ENCODE measurements at places on chromosomes 16 and 17.

GRCh38 chr17:33511670-33512069, 218.6 kb upstream of the ASIC2 start:
- no peak for DNase-seq

- no peak for DNase-seq
These were observed 10.0 kb downstream of the DECR2 start for GRCh38 chr16:411576-412265.

DNA sequence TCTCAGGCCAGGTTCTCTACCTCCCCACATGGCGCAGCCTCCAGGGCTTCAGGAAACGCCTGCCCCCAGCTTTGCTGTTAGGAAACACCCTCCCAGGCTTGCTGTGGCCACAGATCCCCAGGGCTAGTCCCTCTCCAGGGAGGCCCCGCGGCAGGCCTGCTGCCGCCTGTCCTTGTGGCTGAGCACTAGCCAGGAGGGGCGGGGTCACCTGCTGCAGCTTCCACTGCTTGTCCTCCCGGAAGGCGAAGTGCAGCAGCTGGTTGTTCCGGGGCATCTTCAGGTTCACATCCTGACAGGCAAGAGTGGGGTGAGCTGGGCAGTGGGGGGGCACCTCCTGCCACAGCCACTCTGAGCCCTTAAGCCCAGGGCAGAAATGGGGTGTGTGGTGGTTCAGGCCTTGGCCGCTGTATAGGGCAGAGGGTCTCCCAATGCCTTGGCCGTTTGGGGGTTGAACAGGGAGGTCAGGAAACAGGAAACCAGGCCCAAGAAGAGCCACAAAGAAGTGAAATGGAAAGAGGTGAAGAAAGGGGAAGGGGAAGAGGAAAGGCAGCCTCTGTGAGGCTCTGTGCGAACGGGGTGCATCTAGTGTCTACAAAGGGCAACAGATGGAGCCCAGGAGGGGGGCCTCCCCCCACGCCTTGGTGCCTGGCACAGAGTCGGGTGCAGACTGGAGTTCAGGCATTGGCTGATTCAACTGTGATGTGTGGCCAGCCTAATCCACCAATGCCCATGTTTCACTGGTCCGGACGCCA, 2.0 kb downstream of the ROGDI start:
- no peak for DNase-seq

DNA sequence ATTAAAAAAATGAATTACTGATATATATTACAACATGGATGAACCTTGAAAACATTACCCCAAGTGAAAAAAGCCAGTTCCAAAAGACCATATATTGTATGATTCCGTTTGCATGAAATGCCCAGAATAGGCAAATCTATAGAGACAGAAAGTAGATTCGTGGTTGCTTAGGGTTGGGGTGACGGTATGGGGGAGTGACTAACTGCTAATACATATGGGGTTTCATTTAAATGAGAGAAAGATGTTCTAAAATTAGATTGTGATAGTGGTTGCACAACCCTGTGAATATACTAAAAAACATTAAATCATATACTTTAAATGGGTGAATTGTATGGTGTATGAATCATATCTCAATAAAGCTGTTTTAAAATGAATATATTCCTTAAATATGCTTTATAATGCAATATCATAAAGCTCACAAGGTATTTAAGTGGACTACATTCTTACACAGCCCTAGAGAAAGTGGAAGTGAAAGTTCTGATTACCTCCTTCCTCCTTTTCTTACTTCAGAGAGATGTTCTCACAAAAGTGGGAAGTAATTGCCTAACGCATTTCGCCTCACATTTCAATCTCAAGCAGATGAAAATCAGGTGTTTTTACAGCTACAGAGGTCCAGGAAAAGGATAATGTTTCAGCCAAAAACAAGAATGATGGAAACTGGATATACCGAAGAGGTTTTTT, 142.7 kb upstream of the GNAO1 start:
- DNase-seq, result no peak

DNA sequence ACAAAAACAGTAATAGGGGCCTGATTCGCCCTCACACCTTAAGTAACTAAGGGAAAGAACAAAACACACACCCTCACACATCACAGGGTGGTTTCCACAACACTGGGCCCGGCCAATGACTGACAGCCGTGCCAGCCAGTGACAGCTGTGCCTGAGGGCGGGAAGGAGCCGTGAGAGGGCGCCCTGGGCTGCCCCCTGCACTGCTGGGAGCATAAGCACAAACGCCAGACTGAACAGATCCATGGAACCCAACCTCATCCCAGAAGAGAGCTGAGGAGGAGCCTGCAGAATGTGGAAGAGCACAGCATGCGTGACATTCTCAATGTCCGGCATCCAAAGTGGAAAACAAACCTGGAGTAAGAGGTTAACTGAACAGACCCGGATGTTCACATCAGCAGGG, 16.0 kb downstream of the CSNK1D start:
- peak; percentile 44 for DNase-seq

GRCh38 chr17:29172589-29172988, 7.6 kb downstream of the MYO18A start:
- DNase-seq, result no peak

GRCh38 chr16:2329532-2329931, 11.0 kb downstream of the ABCA3 start:
- no peak for DNase-seq

GRCh38 chr16:12433691-12434390, 369.8 kb downstream of the CPPED1 start:
- DNase-seq, result no peak

GRCh38 chr16:4160658-4161430, 44.6 kb upstream of the ADCY9 start:
- DNase-seq, result no peak

DNA sequence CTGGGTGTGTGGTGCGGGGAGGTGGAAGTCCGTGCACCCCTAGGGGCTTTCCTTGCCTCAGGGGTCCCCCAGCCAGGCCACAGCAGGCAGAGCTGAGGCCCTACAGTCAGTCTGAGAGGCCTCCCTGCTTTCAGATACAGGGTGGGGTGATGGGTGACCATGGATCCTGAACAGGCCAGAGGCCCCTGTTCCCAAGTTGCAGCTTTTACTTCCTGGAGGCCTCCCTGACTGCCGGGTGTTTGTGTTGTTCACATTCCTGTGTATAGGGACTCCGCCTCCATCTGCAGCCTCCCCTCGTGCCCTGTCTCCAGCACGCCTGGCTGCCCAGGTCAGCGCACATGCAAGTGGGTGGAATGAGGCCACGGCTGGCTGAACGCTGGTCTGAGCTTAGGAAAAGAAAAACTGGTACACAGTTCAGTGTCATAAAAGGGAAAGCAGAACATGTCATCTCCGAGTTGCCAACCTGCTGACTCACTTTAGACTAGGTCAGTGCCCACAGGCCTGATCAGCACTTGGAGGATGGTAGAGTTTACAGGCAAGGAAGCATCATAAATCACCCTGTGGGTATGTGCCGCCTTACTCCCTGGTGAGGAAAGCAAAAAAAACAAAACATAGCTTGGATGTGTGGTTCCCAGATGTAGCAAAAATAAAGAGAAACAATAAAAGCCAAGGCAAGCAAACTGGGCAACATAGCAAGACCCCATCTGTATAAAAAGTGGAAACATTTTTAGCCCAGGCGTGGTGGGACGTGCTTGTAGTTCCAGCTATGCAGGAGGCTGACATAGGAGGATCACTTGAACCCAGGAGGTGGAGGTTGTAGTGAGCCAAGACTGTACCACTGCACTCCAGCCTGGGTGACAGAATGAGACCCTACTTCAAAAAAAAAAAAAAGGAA, 6.2 kb upstream of the SLC7A6 start:
- no peak for DNase-seq

DNA sequence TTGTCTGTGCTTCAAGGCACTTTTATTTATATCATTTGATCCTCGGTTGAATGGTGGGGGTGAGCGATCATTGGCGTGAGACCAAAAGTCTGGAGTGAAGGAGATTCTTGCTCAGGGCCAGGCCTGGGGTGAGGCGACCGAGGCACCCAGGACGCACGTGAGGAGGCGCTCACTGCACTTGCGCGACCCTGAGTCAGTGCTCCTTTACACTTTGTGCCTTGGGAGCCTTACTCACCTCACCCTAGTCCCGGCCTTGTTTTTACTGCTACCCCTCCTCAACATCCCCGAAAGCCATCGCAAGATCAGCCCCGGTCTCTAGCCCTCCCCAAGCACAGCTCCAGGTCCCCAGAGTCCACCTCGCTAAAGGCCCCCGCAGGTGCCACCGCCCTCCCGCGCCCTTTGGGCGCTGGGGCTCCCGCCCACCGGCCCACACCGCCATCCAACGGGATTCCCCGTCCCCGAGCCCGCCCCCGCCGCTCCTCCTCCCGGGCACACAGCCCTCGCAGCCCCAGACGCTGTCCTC, 496 bp downstream of the EZH1 start:
- DNase-seq, result peak; percentile 25

- DNase-seq, result no peak
These were observed 4.1 kb upstream of the TNFRSF13B start for GRCh38 chr17:16975744-16976625.

DNA sequence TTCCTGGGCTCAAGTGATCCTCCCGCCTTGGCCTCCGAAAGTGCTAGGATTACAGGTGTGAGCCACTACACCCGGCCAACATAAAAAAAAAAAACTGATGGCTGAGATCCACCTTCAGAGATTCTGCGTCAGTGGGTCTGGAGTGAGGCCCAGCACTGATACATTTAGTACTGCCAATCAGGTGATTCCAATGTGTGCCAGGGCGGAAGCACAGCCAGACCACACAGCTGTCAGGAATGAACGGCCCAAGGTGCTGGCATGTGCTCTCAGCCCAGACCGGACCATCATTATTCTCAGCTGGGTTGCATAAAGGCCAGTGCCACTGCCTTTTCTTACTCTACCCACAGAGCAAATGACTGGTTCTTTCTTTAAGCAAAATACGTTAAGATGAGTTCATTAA, 1.2 kb upstream of the BCO1 start:
- no peak for DNase-seq

- DNase-seq, result no peak
These were observed 61.6 kb downstream of the GNA13 start for GRCh38 chr17:64994781-64995538.

DNA sequence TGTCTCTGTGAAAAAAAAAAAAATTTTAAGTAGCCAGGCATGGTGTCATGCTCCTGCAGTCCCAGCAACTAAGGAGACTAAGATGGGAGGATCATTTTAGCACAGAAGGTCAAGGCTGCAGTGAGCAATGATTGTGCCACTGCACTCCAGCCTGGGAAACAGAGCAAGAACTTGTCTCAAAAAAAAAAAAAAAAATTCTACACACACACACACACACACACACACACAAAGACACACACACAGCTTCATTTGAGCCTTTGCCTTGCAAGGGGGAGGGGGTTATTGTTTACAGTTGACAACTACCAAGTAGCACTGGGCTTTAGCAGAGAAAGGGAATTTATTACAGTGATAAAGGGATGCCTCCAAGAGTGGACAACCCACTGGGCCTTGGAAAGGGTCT, 4.9 kb upstream of the POLR3E start:
- no peak for DNase-seq

- DNase-seq, result no peak
These were observed 10.9 kb upstream of the ITGA2B start for GRCh38 chr17:44400226-44400847.

GRCh38 chr17:41893384-41893783, 25.4 kb downstream of the ACLY start:
- no peak for DNase-seq

DNA sequence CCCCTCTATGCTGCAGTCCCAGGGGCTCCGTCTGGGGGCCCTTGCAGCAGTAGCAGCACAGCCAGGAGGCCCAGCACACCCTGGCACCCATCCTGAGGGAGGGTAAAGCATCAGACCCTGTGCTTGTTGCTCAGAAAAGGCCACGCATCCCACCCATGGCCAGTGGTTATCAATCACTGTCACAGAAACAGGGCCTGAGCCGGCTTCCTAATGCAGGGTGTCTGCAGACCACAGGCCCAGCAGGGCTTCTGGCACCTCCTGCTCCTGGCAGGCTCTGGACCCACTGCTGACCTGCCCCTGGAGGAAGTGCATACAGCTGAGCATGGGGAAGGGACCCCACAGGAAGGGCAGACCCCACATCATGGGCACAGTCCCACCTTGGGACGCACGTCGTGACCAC, 26.9 kb upstream of the CDH15 start:
- DNase-seq, result no peak

GRCh38 chr17:78839762-78840529, 668 bp downstream of the USP36 start:
- DNase-seq, result no peak

DNA sequence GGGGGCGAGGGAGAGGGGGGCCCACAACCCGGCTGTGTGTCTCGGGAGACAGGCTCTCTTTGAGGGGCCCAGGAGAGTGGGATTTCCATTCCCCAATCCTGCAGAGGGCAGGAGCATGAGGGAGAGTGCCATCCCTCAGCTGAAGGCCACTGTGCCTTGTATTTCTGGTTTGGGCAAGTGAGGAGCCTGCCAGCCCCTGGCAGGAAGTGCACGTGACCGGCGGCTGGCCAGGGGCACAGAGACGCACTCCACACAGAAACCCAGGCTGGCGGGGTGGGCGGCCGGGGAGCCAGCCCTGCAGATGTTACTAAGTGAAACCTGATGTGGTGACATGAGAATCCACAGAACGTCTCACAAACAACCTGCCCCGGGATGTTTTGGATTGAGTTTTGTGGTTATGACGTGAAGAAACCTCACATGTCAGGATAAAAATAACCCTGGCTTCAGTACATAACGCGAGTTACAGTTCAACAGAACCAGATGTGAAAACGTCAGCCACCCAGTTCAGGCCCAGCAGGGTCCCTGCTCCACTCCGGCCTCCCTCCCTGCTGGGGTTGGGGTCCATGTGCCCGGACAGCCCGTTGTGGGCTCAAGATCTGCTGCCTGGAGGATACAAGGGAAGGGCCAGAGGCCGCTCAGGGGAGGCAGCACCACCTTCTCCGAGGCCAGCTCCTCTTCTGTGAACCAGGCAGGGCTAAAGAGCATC, 51.7 kb upstream of the MTSS2 start:
- peak; percentile 56 for DNase-seq

Data from stimulated activated CD8-positive, alpha-beta memory T cell treated with anti-CD3 and anti-CD28 coated beads, Interleukin-15, amount 100 ng/mL, for 24 hours (primary cell).